ENCODE measurements at places on chromosomes 7 and 10.

- no peak for DNase-seq
Measured at GRCh38 chr10:119041326-119041725, 11.8 kb downstream of the NANOS1 start.

DNA sequence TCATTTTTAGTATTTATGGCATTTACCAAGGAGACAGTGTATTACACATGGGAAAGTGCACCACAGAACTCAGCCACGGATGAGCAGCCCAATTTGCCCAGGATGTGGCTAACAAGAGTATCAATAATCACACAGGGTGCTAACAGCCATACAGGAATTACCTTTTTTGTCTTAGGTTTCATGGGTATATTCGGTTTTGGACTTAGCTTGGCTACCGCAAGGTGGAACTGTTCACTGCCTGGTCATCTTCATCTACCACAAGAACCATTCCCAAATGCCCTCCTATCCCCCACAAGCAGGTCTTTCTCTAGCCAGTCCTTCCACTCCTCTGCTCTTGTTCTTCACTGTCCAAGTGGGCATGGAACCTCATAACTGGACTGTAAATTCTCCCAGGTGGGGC lies 6.0 kb downstream of the PDLIM1 start:
- no peak for DNase-seq

- peak; percentile 71 for DNase-seq
Measured at GRCh38 chr10:3104251-3104918, 37.0 kb downstream of the PFKP start.

DNA sequence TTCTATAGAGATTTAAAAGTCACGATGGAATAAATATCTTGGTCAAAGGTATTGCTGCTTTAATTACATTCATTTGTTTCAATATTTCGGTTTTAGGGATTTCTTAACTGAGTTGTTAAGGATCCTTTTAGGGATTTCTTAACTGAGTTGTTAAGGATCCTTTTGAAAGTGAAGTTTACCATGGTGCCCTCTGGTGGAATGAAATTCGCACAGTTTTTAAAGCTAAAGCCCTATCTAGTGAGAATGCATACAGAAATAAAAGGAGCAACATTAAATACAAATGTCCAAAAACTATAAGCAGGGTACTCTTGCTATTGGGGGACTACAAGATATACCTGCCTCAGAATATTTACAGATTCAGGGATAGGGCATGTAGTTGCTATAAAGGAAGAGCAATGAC lies 193.7 kb downstream of the RNLS start:
- DNase-seq = peak; percentile 47
